Tibial nerve (tissue), 4 donors: ENCODE measurements at places on chromosomes 11 and 22.

GRCh38 chr11:115502636-115503082, 1.6 kb downstream of the CADM1 start:
- DNase-seq = no peak
- H3K27me3 ChIP-seq = no peaks in the 10 kb centered on the region
- peak overlapping the region; percentile 89 for H3K27ac ChIP-seq
- H3K4me3 ChIP-seq = peak overlapping the region; percentile 62

DNA sequence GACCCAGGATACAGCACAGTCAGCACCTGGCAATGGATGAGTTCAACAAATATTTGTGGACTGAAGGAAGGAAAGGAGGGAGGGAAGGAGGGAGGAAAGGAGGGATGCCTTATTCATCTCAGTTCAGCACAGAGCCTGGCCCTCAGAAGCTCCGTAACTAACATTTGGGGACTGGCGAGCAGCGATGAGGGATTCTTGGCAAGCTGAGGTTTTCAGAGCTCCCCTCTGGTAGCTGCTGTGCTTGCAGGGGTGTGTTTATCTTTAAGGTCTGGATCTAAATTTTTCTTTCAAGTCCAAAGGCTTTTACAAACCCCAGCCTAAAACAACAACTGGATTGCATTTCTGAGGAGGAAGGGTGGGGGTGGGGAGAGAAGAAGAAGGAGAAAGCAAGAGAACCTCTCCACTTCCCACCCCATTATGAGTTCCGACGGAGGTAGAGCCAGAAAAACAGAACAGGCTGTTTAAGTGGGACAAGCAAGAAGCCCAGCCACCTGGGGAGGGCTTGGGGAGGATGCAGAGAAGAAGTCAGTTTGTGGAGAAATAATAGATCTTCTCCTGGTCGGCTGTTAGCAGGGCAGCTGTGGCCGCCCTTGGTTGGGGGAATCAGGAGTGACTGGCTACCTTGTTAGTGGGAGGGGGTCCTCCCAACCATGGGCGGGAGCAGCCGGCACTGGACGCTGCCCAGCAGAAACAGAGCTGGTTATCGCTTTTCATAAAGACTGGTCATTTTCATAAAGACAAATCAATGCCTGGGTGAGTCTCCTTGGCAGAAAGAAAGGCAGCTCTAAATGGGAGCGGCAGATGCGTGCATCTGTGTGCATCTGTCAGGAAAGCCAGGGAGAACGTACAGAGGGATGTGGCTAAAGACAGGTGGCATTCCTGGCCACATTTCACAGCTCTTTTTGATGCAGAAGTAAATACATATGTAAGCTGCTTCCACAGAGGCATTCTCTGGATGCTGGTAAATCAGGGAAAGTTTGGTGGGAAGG, 78.0 kb downstream of the TSPAN18 start:
- H3K27me3 ChIP-seq = no peaks in the 10 kb centered on the region
- H3K27ac ChIP-seq = peak overlapping the region; percentile 45
- no peaks in the 10 kb centered on the region for H3K36me3 ChIP-seq
- H3K4me1 ChIP-seq = peaks cover 37% of the 10 kb centered on the region

- H3K27ac ChIP-seq = no peak overlapping the region
- no peak overlapping the region for H3K4me3 ChIP-seq
- DNase-seq = no peak
- H3K27me3 ChIP-seq = no peaks in the 10 kb centered on the region
- no peaks in the 10 kb centered on the region for H3K36me3 ChIP-seq
These were observed 35.2 kb upstream of the SCUBE2 start for GRCh38 chr11:9126636-9127035.

- H3K36me3 ChIP-seq = peaks cover 4% of the 10 kb centered on the region
- no peaks in the 10 kb centered on the region for H3K27me3 ChIP-seq
- H3K27ac ChIP-seq = no peak overlapping the region
- H3K4me1 ChIP-seq = peaks cover 1% of the 10 kb centered on the region
These were observed 12.9 kb downstream of the RNF141 start for GRCh38 chr11:10528121-10528520.

DNA sequence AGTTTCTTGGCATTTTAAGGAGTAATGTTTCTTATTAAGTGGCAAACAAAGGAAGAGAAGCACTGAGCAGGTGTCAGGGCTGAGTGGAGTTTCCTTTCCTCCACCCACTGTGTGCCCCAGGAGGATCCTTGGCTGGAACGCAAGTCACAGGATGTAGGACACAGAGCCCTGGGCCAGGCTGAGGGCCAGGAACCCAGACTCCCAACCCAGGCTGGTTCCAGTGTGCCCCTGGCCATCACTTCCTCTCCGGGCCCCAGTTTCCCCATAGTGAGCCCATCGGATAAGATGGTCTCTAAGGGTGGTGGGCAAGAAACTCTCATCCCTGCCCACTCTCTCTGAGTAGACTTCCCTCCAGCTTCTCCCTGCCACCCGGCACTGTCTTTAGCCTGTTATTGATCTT, 45.3 kb downstream of the LMO1 start:
- H3K27ac ChIP-seq = no peak overlapping the region
- DNase-seq = no peak
- no peaks in the 10 kb centered on the region for H3K4me1 ChIP-seq
- H3K27me3 ChIP-seq = no peaks in the 10 kb centered on the region
- H3K36me3 ChIP-seq = no peaks in the 10 kb centered on the region
- no peak overlapping the region for H3K4me3 ChIP-seq

DNA sequence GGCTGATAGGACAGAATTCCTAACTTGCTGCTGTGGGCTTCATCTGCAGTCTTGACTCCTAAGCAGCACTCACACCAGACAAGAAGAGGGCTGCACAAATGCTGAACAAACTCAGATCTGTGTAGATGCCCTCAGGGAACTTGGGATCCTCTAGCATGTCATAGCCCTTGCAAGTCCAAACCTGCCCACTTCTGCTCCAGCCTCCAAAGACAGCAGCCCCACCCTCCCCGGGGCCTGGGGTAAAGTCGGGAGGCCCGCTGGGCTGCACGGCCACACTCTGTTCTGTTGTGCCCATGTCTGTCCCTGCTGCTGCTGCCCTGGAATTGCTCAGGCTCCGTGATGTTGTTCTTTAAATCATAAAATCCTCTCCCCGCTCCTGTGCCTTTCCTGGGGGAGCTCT, 28.3 kb downstream of the DRD2 start:
- H3K27me3 ChIP-seq = peaks cover 7% of the 10 kb centered on the region
- H3K36me3 ChIP-seq = no peaks in the 10 kb centered on the region
- no peaks in the 10 kb centered on the region for H3K4me1 ChIP-seq

- H3K27me3 ChIP-seq = no peaks in the 10 kb centered on the region
- H3K27ac ChIP-seq = no peak overlapping the region
- no peaks in the 10 kb centered on the region for H3K4me1 ChIP-seq
- DNase-seq = no peak
These were observed 316.8 kb upstream of the MPPED2 start for GRCh38 chr11:30902929-30903328.

DNA sequence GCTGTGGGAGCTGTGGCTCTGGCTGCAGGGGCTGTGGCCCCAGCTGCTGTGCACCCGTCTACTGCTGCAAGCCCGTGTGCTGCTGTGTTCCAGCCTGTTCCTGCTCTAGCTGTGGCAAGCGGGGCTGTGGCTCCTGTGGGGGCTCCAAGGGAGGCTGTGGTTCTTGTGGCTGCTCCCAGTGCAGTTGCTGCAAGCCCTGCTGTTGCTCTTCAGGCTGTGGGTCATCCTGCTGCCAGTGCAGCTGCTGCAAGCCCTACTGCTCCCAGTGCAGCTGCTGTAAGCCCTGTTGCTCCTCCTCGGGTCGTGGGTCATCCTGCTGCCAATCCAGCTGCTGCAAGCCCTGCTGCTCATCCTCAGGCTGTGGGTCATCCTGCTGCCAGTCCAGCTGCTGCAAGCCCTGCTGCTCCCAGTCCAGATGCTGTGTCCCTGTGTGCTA, 514 bp downstream of the KRTAP5-9 start:
- DNase-seq = no peak
- no peak overlapping the region for H3K4me3 ChIP-seq
- no peaks in the 10 kb centered on the region for H3K27me3 ChIP-seq
- no peak overlapping the region for H3K27ac ChIP-seq
- peaks cover 8% of the 10 kb centered on the region for H3K36me3 ChIP-seq

DNA sequence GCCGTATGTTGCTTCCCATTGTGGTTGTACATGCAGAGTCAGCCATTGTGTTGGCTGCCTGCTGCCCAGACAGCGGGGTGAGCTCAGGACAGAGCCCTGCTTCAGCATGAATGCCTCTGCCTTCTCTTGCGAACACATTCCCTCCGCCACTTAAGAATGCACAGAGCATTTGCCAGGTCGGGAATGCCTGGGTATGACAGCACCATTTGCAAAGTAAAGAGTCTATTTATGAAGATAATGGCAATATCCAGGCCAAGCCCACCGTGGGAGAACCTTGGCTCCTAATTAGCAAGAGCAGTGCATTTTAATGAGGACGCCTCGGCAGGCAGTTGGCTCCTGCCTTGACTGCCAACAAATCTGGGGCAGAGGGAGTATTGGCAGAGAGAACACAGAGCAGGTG, 62.5 kb upstream of the SORL1 start:
- H3K36me3 ChIP-seq = no peaks in the 10 kb centered on the region
- H3K27ac ChIP-seq = no peak overlapping the region
- H3K4me1 ChIP-seq = no peaks in the 10 kb centered on the region
- H3K4me3 ChIP-seq = no peak overlapping the region

DNA sequence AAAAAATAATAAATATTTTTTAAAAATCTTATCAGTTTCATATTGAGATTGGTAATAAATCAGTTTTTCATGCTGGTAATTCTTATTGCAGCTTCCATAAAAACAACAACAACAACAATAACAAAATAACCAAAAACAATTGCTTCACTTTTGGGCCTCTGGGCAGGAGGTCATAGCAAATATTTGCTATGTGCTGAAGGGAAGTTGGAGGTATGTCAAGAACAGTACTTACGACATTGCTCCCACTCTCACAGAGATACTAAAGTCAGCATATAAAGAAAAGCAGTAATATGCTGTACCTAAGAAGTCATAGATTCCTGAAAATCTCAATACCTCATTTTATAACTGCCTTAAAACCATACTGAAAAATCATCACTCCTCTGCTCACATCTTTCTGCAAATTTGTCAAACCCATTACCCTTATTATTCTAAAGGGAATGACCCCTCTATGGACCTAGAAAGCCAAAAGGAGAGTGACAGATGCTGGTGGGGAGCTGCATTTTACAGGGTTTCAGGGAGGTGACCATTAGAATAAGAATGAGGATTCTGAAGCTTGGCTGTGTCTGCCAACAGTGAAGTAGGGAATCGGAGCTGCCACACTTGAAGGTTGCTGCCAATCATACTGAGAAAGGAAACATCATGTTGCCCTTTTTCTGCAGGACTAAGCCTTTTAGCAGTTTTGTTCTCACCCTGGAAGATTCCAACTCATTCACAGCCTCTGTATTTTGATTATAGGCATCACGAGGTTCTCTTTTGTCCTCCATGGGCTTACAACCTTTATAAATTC, 742.9 kb downstream of the LRRC4C start:
- no peak overlapping the region for H3K27ac ChIP-seq
- no peak overlapping the region for H3K4me3 ChIP-seq
- DNase-seq = no peak

DNA sequence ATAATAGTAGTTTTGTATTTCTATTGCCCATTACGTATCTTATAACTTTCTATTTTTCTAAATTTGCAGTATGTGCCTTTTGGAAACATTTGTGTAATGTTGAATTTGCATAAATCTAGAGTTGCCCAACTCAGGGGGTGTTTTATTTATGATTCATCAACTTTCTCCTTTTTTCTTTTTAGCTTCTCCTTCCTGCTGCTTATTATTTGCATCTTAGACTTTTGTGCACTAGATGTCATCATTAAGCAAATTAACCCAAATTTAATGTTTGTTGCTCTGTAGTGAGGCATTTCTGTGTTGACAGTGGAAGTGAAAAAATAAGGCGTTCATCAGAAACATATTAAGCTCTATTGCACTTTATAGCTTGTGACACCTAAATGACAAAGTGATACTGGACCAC, 56.2 kb upstream of the ZBED5 start:
- no peak overlapping the region for H3K27ac ChIP-seq
- no peak overlapping the region for H3K4me3 ChIP-seq
- no peaks in the 10 kb centered on the region for H3K36me3 ChIP-seq
- DNase-seq = no peak
- no peaks in the 10 kb centered on the region for H3K4me1 ChIP-seq

DNA sequence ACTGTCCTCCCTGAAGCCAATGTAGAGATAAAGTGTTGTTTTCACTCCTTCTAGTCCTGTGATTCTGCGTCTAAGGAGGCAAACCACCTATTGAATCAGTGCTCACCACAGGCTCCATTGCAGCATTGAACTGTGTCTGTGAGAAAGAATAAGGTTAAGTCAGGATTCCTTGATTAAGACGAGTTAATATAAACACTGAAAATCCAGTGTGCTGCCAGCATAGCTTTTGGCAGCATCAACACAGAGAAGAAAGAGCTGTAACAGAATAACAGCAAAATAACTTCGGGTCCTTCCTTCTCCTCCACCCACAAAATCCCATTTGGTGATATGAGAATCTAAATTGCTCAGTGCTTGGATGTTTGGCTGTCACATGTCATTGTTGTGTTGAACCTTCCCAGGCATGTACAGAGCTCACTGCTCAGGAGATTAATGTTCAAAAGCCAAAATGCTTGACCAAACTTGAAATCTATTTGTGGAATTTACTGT, 185.2 kb upstream of the DDI1 start:
- no peak overlapping the region for H3K4me3 ChIP-seq
- no peaks in the 10 kb centered on the region for H3K4me1 ChIP-seq
- H3K27me3 ChIP-seq = no peaks in the 10 kb centered on the region
- H3K27ac ChIP-seq = peak overlapping the region; percentile 30
- H3K36me3 ChIP-seq = no peaks in the 10 kb centered on the region

- H3K4me1 ChIP-seq = no peaks in the 10 kb centered on the region
- no peaks in the 10 kb centered on the region for H3K36me3 ChIP-seq
- no peak overlapping the region for H3K27ac ChIP-seq
These were observed 44.8 kb upstream of the PTPN5 start for GRCh38 chr11:18836417-18836816.

DNA sequence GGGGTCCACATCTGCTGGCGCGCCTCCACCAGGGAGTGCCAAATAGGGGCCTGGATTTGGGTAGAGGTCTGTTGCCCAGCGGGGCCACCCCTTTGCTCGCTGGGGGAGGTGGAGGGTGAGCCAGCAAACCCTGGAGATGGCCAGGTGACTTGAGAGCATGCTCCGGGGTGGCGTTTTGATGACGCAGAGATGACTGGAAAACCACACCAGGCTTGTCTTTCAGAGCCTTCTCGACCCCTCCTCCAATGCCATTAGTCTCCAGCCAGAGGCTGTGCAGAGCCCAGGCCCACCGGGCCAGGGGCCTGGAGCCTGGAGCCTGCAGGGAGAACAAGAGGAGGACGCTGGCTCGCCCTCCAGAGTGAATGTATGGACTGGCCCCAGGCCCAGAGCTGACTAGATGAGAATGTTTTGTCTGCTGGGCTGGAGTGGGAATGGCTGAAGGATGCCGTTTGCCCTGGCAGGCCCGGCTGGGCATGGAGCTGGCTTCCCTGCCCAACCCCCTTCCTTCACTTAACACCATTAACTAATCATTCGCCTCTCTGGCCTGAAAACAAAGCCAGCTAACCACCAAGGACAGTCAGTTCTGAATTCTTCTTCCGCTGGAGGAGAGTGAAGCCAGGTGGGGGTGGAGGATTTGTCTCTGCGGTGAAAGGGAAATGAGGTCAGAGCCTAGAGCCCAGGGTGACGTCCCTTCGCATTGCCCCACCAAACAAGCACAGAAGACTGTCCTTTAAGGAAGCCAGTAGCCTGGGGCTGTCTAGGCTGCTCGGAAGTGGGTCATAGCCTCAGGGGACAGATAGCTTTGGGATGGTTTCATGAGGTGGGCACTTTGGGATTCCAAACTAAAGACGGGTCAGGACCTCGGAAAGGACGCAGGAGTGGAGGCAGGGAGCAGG, 1.6 kb upstream of the MCAM start:
- no peak for DNase-seq
- no peaks in the 10 kb centered on the region for H3K36me3 ChIP-seq
- H3K27ac ChIP-seq = peak overlapping the region; percentile 96
- H3K4me1 ChIP-seq = no peaks in the 10 kb centered on the region

- H3K27me3 ChIP-seq = no peaks in the 10 kb centered on the region
- no peak for DNase-seq
- H3K36me3 ChIP-seq = no peaks in the 10 kb centered on the region
- no peak overlapping the region for H3K4me3 ChIP-seq
- no peak overlapping the region for H3K27ac ChIP-seq
These were observed 94.8 kb upstream of the FAT3 start for GRCh38 chr11:92129811-92130210.
